ENCODE measurements at places on chromosomes 12 and 14. TPM values are rescaled to one million over a fixed set of nuclear protein-coding genes. Genes with fewer than 3 reads are reported as not detected.
A peak's percentile ranks its signal among the peaks of the same experiment; 100 is the strongest.

The ACOT6 gene
- total RNA-seq: not detected

The RNASE3 gene
- total RNA-seq: not detected

The LBHD2 gene
- total RNA-seq: not detected

The GAS2L3 gene
- 0.10 TPM for total RNA-seq

The TMEM52B gene
- total RNA-seq: not detected

The ACRBP gene
- total RNA-seq: 12.3 TPM

- H3K27me3 ChIP-seq: no peaks in the 10 kb centered on the region
- no peak overlapping the region for H3K4me3 ChIP-seq
- H3K36me3 ChIP-seq: no peaks in the 10 kb centered on the region
- H3K27ac ChIP-seq: no peak overlapping the region
- no peaks in the 10 kb centered on the region for H3K4me1 ChIP-seq
These were observed 90.6 kb downstream of the ACSS3 start for GRCh38 chr12:81168445-81168844.

DNA sequence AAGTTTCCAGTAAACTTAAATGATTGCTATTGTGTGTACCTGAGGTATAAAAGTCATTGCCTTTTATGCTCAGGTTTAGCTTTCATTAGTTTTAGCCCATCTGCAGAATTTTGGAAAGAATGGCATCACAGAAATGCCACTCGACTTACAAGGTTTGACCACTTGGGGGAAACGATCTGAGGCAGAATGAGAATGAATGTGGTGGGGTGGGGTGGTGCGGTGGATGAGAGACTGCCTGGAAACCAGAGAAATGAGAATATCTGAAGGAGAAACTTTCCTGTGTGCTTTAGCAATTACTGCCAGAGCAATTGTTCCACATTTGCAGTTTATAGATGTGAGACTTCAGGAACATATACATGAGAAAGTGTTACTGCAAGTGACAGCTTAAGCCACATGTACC, 225.4 kb upstream of the PDE3A start:
- no peak for DNase-seq
- no peaks in the 10 kb centered on the region for H3K4me1 ChIP-seq
- no peaks in the 10 kb centered on the region for H3K27me3 ChIP-seq
- H3K4me3 ChIP-seq: no peak overlapping the region
- H3K36me3 ChIP-seq: no peaks in the 10 kb centered on the region

DNA sequence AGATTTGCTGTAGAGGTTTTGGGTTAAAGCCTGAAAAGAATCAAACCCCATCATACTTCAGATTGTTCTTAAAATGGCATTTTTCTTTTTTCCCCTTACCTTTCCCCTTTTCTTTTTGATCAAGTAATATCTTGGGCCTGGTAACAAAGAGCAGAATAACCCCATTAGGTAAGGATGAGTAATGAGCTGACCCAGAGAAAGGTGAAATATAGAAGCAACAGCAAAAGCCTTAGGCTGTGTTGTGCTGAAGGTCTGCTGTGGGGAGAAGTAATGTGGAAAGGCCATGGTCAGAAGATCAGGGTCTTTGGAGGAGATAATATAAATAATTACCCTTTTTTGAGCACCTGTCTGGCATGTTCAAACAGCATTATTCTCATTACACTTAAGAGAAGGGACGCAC, 42.3 kb downstream of the MIA2 start:
- no peak for DNase-seq
- H3K27ac ChIP-seq: no peak overlapping the region
- H3K27me3 ChIP-seq: no peaks in the 10 kb centered on the region
- no peak overlapping the region for H3K4me3 ChIP-seq
- no peaks in the 10 kb centered on the region for H3K4me1 ChIP-seq

DNA sequence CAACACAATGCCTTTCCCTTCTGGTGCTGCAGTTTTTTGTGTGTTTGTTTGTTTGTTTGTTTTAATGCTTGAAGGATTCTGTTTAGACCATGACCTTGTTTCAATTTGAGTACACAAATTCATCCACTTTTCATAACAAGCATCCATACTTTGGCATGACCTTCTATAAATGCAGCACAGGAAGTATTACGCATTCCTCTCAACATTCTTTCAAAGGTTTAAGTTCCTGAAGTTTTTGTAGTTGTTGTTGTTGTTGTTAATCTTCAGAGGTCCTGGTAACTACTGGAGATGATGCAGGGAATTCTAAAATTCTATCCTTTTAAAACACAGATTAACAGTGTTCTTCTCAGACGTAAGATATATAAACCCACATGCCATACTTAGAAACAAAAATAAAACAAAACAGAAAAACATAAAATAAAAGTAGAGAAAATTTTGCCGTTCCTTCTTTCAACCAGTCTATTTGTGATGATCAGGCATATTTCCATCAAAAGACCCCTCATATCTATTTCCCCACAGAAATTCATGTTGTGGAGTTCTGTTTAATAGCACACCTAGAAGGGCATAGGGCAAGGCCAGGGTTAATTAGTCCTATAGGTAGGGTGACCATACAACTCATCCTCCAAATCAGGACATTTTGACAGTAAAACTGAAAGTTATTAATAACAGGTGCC, 529.9 kb downstream of the NOVA1 start:
- no peak overlapping the region for H3K4me3 ChIP-seq
- no peaks in the 10 kb centered on the region for H3K36me3 ChIP-seq
- no peaks in the 10 kb centered on the region for H3K27me3 ChIP-seq
- no peak for DNase-seq
- H3K27ac ChIP-seq: no peak overlapping the region

GRCh38 chr12:127048057-127048456, 1218.9 kb upstream of the TMEM132C start:
- no peaks in the 10 kb centered on the region for H3K36me3 ChIP-seq
- no peak overlapping the region for H3K4me3 ChIP-seq
- DNase-seq: no peak
- no peak overlapping the region for H3K27ac ChIP-seq

DNA sequence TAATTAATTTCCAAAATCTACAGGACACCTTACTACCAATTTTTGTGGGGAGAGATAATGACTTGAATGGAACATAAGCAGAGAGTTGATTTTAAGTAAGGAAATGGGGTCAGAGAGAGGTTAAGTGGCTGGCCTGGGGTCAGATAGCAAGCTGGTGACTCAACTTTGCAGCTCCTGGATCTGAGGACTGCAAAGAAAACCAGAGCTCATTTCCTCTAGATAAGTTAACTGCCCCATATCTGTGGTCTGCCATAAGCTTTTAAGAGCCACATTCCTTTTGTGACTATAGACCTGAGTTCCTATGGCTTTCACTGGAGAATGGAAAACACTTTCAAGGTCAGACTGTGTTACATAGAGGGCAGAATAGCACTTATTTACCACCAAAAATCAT, 201.2 kb upstream of the PRICKLE1 start:
- H3K27me3 ChIP-seq: no peaks in the 10 kb centered on the region
- DNase-seq: no peak
- H3K4me3 ChIP-seq: no peak overlapping the region
- H3K4me1 ChIP-seq: no peaks in the 10 kb centered on the region
- H3K36me3 ChIP-seq: no peaks in the 10 kb centered on the region
- H3K27ac ChIP-seq: no peak overlapping the region

- H3K27me3 ChIP-seq: no peaks in the 10 kb centered on the region
- no peak within 1 kb of the TSS for H3K4me3 ChIP-seq
- no peak within 1 kb of the TSS for H3K27ac ChIP-seq
These were observed at the start of gene MORN3 for GRCh38 chr12:121669521-121669900. TSS of gene MORN3 (minus strand) at chr12:121669654. CDS start at chr12:121669483, 171 bp downstream.

GRCh38 chr12:4244868-4245267, 28.7 kb upstream of the CCND2 start:
- H3K27me3 ChIP-seq: no peaks in the 10 kb centered on the region
- H3K27ac ChIP-seq: no peak overlapping the region
- H3K4me1 ChIP-seq: peaks cover 13% of the 10 kb centered on the region
- no peaks in the 10 kb centered on the region for H3K36me3 ChIP-seq
- no peak overlapping the region for H3K4me3 ChIP-seq

GRCh38 chr12:90311561-90311960, 602.9 kb upstream of the ATP2B1 start:
- H3K36me3 ChIP-seq: no peaks in the 10 kb centered on the region
- H3K27me3 ChIP-seq: peaks cover 3% of the 10 kb centered on the region
- H3K4me1 ChIP-seq: no peaks in the 10 kb centered on the region
- H3K27ac ChIP-seq: no peak overlapping the region

DNA sequence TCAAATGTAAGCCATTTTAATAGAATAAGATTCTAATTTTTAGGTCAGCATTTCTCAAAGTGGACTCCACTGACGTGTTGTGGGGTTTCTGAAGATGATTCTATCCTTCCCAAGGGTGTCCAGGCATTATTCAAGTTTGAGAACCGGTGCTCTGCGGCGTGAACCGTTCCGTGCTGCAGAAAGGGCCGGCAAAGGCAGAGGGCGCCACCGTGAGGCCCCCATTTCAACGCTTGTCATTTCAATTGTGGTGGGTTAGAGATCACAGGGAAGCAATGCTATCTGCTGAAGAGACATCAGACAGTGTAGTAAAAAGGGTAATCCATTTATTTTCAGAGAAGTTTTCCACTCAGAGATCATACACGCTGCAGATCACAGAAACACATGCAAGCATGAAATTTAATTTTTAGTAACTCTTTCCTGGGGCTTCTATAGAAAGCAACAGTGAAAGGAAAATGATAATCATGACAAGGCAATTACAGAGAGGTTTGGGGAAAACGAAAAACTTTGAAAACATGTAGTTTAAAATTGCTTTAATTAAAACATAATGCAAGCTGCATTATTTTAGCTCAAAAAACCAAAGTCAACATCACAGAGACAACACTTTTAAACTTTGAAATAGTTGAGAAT, 201.7 kb downstream of the EXOC5 start:
- peak; percentile 38 for DNase-seq
- no peak overlapping the region for H3K27ac ChIP-seq
- H3K4me1 ChIP-seq: no peaks in the 10 kb centered on the region
- no peaks in the 10 kb centered on the region for H3K36me3 ChIP-seq
- H3K4me3 ChIP-seq: no peak overlapping the region

DNA sequence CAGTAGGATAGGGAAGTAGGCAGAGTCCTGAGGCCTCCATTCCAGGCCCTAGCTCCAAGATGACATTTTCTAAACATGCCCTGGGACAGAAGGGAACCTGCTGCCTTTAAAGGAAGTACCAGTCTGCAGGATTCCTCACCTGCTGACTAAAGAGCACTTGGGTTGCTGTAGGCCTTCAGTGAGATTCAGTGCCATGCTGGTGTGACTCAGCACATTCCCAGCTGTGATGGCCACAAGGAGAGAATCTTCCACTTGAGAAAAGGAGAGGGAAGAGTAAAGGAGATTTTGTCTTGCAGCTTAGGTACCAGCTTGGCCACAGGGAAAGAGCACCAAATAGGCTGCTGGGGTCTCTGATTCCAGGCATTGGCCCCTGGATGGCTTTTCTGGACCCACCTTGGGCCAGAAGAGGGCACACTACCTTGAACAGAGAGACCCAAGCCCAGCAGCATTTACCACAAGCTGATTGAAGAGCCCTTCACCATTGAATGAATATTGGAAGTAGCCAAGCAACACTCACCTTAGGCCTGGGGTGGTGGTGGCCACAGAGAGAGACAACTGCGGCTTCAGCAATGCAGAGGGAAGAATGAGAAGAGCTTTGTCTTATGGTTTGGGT, 498.3 kb downstream of the KCNH5 start:
- no peak overlapping the region for H3K4me3 ChIP-seq
- H3K27ac ChIP-seq: no peak overlapping the region
- no peaks in the 10 kb centered on the region for H3K27me3 ChIP-seq
- no peaks in the 10 kb centered on the region for H3K4me1 ChIP-seq
- DNase-seq: no peak

- H3K36me3 ChIP-seq: no peaks in the 10 kb centered on the region
- no peak for DNase-seq
- H3K27ac ChIP-seq: no peak overlapping the region
- H3K4me1 ChIP-seq: no peaks in the 10 kb centered on the region
These were observed 73.8 kb upstream of the PTPRR start for GRCh38 chr12:70994217-70994788.

GRCh38 chr12:49965836-49966235, 4.2 kb downstream of the AQP5 start:
- no peak overlapping the region for H3K27ac ChIP-seq
- no peak overlapping the region for H3K4me3 ChIP-seq
- DNase-seq: no peak
- H3K27me3 ChIP-seq: peaks cover 5% of the 10 kb centered on the region
- H3K36me3 ChIP-seq: no peaks in the 10 kb centered on the region
